Stimulated activated CD4-positive, alpha-beta T cell treated with anti-CD3 and anti-CD28 coated beads, TNF-alpha, amount 100 ng/mL, for 4 hours (primary cell): ENCODE measurements at places on chromosomes 4 and X.

DNA sequence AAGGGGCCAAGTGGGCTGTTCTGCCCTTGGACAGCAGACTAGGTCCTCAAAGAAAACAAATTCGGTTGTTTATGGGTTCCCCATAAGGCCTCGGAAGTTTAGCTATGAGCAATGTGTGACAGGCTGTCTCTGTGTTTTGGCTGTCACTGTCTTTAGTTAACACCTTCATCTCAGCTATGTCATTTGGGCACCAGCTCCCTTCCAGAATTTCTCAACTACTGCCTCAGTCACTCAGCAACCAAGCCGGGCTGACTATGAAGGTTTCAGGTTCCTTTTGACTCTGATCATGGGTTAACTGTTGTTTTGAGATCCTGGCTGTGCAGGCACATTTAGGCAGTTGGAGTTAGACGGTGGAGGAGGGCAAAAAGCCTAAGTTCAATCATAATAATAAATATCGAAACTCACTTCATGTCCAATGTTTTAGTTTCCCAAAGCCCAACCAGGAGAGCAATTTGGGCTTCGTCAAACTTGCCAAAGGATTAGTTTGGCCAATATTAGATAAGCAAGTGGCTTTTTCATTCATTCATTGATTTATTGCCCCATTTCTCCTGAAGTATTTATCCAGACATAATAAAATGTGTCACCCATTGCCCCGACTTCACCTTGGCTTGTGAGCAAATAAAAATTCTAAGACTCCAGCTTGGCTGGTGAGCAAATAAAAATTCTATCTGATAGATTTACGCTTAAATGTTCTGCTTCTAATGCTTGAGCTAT is 9.1 kb upstream of the PAGE1 start:
- no peak for DNase-seq

DNA sequence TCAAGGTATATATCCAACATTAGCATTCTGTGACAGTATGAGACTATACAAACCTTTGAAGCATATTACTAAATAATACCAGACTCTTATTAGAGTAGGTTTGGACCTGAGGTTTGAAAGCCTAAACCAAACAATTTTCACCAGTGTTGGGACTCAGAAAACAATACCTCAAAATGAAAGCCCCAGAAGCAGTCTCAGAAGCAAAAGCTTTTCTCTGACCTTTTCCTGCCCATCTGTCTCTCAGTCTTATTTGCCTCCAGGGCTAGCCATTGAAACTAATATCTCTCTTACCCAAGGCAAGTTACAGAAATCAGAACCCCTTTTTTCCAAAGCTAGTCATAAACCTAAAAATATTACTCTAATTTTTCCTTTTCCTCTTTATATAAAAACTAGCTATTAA is 163.3 kb downstream of the PTCHD1 start:
- DNase-seq = no peak

GRCh38 chrX:6291444-6291843 is 62.8 kb upstream of the NLGN4X start:
- no peak for DNase-seq

DNA sequence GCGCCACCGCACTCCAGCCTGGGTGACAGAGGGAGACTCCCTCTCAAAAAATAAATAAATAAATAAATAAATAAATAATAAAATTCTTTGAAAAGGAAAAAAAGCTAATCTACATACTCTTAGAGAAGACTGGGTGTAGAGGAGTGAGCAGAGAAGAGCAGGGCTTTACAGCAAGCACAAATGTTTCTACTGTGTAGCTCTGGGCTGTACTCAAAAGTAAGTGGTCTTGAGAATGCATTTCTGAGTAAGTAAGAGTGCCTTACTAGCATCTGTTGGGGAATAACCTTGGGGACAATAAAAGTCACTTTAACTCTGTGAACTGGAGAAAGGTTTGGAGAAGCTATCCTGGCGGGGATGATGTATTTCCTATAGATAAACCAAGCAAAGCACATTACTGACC is 185.8 kb downstream of the WDFY3 start:
- DNase-seq = no peak

GRCh38 chrX:153361781-153362397 is 27.9 kb downstream of the ZNF275 start:
- no peak for DNase-seq

GRCh38 chr4:7591409-7592053 is 156.8 kb upstream of the PSAPL1 start:
- no peak for DNase-seq

DNA sequence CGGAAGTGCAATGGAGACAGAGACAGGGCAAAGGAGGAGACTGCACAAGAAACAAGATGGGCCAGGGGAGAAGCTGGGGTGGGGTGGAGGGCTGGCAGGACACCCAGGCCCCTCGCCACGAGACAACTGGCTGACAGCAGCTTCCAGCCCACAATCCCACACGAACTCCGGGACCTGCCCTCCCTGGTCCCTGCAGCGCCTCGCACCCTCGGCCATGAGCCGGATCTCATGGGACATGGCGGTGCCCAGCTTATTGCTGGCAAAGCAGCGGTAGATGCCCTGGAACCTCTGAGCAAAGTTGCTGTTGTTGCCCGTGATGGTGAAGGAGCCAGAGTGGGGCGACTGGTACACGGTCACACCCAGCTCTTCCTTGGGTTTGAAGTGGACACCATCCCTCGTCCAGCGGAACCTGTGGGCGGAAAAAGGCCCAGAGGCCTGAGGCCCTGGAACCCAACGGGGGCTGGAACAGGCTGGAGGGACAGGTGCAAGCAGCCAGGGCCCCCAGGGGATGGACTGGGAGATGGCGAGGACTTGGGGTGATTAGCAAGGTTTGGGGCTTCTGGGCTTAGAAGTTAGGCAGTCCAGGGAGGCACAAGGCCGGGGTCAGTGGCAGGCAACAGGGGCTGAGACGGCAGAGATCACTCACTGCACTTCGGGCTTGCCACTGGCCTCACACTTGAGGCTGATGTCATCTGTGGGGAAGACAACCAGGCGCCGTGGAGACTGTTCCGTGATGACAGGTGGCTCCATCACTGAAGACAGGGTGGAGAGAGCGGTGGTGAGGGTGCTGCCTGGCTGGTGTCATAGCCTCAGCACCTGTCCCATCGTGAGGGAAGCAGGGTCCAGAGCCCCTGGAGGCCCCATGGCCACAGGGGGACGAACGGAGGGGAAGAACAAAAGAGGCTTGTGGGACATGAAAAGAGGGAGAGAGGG is 13.8 kb downstream of the L1CAM start:
- no peak for DNase-seq

GRCh38 chr4:46648088-46648744 is 258.3 kb upstream of the GABRA2 start:
- DNase-seq = no peak

DNA sequence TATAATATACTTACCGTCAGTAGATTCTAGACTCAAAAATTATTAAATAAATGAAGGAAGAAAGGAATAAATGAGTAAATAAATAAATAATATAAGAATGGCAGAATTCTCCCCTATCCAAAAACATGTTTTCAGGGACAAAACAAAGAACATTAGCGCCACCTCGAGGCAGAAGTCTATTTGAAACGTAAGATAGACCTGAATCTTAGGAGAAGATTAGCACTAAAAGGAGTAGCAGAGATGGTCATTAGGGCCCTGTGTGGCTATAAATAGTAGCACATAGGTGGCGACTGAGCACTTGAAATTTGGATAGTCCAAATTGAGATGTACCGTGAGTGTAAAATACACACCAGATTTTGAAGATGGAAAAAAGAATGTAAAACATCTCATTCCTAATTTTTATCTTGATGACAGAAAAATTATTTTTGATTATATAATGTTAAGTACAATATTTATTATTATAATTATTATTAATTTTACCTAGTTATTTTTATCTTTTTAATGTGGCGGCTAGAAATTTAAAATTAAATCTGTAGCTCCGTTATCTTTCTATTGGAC is 24.3 kb upstream of the SRD5A3 start:
- no peak for DNase-seq

- DNase-seq = no peak
Measured at GRCh38 chrX:18895189-18895951, 88.5 kb downstream of the PHKA2 start.

DNA sequence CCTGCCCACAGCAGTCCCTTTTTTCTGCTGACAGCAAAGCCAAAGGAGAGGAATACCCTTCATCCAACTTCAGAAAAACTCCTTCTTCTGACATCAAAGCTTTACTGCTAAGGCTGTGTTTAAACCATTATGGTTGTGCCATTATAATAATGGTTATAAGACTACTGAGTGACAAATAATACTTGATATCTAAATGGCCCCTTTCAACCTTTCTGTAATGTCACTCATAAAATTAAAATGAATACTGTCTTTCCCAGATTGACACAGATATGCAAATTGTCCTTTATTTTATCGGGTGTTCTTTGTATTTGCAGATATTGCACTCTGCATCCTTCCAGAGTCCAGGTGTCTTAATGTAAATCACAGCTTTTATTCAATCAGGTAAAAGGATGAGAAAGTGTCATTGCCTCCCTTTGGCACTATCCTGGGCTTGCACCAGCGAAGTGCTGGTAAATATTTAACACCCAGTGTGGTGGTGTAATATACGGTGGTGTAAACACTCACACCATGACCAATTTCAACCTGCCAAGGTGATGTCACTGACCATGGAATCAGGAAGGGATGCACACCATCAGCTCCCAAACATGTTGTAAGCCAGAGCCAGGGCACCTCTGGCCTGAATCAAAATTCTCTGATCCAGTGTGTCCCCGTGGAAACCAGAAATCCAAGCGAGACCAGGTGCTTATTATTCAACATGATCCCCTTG is 139.4 kb upstream of the TENM3 start:
- no peak for DNase-seq

GRCh38 chr4:52750819-52751486 is at the start of gene ERVMER34-1:
Gene ERVMER34-1 (minus strand): TSS chr4:52751425. CDS start chr4:52745520, 5,905 bp downstream.
- no peak for DNase-seq

DNA sequence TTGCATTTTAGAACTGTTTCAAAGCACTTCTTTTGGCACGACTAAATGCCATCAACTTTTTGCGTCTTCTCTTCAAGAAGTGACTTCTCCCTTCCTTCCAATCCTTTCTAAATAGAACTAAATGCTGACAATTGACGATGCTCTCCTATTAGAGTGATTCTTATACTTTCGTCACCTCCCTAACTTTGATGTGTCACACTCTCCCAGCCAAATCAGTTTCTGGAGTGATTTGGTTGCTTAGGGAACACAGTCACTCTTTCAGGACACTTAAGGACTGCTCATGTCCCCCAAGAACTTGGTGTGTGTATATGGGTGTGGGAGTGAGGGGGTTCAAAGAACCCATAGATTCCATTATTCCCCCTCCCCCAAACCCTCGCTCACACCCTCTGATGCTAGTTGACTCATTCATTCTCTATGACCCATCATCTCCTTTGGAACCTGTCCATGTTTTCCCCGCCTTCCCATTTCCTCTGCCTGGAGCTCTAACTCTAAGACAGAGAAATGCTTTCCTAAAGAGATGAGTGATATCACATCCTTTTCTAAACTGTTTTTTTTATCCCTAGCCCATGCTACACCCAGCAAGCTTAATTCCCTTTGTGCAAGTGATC is 26.8 kb upstream of the AREG start:
- DNase-seq = no peak

- no peak for DNase-seq
Measured at GRCh38 chr4:41120297-41121217, 93.8 kb downstream of the APBB2 start.

DNA sequence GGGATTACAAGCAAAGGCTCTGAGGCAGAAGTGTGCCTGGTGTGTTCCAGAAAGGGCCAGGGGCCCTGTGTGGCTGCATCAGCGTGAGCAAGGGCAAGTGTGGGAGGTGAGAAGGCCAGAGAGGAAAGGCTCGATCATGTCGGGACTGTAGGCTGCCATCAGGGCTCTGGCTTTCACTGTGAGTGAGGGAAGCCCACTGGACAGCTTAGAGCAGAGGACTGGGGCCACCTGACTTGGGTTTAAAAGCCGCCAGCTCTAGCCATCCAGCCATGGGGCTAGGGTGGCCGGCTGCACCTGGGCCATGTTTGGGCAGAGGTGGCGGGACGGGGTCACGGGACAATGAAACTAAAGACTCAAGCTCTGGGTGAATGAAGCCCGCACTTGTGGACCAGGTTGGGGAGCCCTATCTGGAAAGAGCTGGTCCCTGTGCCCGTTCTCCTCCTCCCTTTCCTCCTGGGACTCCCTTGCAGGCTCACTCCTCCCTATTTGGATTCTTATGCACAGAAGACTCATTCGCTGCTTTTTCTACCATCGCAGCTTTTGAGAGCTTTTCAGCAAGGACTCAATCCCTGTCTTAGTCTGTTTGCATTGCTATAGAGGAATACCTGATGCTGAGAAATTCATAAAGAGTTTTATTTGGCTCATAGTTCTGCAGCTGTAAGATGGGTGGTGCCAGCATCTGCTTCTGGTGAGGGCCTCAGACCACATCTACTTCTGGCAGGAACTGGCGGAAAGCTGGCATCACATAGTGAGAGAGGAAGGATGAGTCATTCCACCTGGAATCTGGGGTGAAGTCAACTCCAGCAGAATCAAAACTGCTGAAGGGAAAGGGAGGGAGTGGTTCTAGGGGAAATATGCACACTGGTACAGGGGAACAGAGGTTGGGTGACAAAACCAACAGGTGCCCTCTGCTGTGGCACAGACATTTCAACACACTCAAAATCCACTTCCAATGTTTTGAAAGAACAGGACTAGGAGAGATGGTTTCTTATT is 15.3 kb downstream of the CTAG1B start:
- DNase-seq = no peak

GRCh38 chrX:148771440-148771839 is 271.0 kb downstream of the AFF2 start:
- DNase-seq = no peak

- DNase-seq = no peak
Measured at GRCh38 chrX:38052096-38052495, 45.7 kb downstream of the SYTL5 start.

DNA sequence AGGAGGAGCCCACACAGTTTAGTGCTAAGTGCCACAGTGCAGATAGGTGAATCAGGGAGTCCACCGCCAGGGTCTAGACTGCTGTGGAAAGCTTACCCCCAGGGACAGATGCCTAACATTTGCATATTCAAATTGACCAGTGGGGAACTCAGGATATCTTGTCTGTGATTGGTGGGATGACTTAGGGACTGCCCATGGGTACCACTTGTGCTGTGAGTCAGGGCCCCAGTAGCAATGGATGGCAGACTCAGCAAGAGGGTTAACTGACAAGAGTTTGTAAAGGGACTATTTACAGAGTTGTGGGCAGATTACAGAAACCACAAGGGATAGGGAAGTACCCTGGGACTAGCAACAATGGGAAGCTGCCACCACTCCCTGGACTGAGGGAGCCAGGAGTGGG is 282.1 kb downstream of the BCOR start:
- DNase-seq = no peak

DNA sequence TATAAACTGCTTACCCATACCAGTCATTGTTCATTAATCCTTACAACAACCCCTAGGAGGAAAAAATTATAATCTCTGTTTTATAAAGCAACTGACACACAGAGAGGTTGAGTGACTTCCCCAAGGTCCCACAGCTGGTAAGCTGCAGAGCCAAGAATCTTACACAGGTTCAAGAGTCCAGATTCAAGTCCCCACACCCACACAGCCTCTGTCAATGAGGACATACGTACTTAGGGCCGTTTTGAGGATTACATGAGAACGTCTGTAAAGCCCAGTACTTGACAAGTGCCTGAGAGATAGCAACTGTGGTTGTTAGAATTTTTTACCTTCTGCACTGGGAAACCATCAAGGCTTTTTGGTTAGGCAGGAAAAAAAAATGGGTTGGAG is 556 bp upstream of the SLC25A43 start:
- no peak for DNase-seq
